ENCODE measurements at places on chromosomes 11 and 22. TPM values are rescaled to one million over a fixed set of nuclear protein-coding genes. Genes with fewer than 3 reads are reported as not detected.

ADSL gene
- total RNA-seq = 57.9 TPM

DNA sequence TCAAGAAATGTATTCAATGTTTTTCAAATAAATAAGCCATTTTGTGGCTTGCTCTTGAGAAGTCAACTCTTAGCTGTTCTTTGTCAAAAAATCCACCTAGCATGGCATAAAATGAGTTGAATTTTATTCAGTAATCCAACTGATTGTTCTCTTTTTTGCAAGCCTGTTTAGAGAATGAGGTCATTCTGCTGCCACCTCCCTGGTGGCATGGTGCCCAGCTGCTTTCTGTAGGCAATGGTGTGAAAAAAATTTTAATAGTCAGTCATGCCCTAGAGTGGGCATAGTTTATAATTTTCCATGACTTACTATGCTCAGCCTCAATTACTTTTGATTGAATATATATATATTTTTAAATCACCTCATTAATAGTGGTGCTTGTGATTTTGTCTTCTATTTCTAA, 177.2 kb downstream of the INSC start:
- peak; percentile 5 for DNase-seq

DNA sequence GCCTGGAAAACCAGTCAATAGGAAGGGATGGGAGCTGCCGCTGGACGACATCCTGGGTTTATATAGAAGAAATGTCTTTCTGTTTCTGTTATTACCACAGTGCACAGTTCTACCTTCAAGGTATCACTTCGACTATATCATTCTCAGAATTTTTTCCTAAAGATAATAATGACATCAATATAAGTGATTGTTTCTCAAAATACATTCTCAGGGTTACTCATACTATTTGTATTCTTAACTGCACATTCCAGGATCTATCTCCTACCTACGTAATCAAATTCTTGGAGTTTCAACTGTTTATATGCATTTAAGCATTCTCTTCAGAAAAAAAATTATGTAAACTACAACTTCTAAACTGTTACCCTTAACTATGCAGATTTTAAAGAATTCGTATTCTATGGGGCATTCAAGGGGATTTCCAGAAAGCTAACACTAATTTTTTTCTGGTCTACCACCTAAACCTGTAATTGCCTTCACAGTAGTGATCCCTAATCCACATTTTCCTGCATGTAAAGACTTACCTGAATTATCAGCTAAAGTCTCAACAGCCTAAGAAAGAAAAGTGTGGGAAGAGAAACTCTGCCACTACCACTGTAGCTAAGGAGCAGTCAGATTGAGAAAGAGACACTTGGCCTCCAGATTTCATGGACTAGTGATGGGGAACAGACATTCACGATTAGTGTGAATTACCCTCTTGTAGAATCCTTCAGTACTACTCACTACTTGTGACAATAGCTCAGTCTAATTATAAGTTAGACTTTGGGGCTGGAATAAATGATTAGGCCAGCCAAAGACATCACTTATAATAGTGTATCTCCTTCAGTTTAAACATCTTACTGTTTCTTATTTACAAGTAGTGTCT, at the start of gene OR51B5:
Gene OR51B5 (minus strand): TSS at position 51 of the 862 bp plus-strand sequence. CDS start 0 bp downstream, at position 51.
- DNase-seq = no peak

DNA sequence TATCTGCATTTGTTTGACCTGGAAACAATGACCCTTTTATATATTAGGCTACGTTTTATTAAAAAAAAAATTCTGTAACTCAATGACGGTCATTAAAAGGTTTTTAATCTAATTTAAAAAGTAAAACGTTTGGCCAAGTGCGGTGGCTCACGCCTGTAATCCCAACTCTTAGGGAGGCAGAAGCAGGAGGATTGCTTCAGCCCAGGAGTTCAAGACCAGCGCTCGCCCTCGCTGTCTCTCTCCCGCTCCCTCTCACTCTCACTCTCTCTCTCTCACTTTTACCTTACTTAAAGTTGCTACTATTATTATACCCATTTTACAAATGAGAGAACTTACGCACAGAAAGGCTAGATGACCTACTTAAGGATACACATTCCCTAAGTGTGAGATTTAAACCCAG, 814 bp upstream of the NARS2 start:
- DNase-seq = no peak

DNA sequence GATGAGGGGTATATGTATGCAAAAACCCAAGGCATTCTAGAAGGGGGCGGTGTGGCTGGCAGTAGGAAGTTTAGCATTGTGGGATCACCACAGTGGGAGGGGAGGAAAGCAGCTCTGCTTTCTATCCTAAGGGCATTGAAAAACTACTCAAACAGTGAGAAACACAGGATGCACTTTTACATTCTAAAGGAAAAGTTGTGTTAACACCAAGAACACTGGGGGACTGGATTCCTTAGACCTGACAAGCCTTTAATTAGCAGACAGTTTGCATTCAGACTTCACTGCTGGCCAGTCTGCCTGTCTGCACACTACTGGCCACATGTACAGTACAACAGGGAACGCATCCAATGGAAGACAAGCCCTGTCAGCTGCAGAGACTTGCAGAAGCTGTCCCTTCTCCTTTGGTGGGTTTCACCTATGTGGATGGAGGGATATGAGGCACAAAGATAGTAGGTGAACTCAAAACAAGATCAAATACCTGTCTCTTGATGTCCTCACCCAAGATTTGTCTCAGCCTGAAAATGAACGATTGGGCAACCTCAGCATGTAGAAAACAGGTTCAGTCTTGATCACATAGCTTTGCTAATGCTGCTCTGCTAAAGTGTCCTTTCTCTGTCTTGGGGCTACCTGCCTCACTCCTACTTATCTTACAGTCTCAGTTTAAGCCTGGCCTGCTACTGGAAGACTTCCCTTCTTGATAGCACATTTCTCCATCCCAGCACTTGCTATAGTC, 64.8 kb downstream of the TENM4 start:
- DNase-seq = no peak

DNA sequence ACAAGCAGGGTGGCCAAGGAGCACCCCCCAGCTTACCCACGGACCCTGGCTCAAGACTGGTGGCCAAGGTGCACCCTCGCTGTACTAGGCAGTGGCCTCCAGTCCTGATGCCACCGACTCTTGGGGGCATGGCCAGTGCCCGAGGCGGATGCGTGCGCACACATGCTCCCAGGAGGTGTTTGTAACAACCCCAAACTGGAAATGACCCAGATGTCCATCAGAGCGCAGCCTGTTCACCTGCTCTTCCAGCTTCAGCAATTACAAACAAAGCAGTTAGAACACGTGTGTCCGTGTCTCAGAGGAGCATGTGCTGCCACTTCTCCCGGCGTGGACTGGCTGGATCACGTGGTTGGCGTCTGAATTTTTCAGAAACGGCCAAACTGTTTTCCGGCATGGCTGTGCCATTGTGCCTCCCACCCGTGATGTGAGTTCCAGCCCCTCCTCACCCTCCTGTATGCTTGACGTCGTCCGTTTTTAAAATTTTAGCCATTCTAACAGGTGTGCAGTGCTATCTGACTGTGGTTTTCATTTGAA, 7.1 kb upstream of the MUC6 start:
- DNase-seq = no peak

GRCh38 chr11:66625041-66625751, 8.8 kb downstream of the RBM14 start:
- no peak for DNase-seq

DNA sequence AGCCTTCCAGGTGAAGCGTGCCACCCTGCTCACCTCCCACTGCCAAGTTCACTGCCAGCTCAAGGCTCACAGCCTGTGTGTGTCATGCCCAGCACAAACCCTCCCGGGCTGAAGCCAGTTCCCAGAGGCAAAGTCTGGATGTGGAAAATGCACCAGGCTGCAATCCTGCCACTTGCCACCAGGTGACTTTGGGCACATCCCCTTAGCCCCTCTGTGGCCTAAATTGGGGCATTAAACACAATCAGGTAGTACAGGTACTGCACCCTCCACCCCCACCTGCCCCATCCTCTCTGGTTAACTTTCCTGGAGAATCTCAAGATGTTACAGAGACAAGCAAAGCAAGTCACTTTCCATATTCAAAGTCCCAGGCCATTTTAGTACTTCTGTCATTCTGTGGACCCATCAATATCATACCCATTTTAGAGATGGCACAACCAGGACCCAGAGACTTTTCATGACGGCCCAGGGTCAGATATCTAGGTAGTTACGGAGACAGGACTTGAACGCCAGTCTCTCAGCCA, 1.8 kb upstream of the RASD2 start:
- DNase-seq = no peak

RTN4R gene
- 10.2 TPM for total RNA-seq

DNA sequence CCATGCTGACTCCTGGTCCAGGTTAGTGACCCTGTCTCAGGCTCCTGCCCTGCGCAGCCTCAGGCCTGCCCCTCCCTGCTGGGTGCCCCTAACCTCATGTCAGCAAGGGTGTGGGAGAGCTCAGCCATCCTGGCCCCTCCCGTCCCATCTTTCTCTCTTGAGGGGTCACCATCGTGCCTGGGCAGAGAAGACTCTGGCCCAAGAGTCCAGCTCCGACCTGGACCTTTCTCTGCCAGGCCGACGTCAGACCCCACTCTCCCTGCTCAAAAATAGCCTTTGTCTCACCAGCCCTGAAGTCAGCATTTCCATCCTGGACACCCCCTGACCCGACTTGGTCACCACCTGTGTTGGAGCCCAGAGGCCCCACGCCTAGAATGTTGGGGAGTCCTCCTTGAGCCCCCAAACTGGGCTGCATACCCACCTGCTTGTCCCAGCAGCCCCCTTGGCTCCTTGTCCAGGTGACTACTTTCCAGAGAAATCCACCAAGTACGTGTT, 4.9 kb downstream of the SCGB1C1 start:
- DNase-seq = no peak

DNA sequence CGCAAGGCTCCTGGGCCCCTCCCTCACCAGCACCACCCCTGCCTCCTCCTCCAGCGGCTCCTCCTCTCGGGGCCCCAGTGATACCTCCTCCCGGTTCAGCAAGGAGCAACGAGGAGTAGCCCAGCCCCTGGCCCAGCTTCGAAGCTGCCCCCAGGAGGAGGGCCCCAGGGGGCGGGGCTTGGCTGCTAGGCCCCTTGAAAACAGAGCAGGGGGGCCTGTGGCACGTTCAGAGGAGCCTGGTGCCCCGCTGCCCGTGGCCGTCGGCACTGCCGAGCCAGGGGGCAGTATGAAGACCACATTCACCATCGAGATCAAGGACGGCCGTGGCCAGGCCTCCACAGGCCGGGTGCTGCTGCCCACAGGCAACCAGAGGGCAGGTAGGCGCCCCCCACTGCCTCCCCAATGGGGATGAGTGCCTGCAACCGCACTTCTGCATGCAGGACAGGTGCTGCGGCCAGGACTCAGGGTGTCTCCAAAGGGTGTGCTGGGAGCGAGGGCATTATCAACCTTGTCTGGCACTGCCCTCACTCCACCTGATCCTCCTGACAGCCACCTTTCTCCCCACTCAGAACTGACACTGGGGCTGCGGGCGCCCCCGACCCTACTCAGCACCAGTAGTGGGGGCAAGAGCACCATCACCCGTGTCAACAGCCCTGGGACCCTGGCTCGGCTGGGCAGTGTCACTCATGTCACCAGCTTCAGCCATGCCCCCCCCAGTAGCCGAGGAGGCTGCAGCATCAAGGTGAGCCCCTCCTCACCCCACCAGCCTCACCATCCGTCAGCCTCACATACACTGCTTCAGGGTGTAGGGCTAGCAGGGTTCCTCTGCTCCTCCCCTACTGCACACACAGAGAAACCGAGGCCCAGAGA, 10.2 kb downstream of the SMTN start:
- no peak for DNase-seq

CSF2RB gene
- 0.41 TPM for total RNA-seq

SLC29A2 gene
- 1.6 TPM for total RNA-seq

- DNase-seq = no peak
Measured at GRCh38 chr11:5596607-5597201, at the start of gene TRIM6. TSS of gene TRIM6 (plus strand) at chr11:5596637. CDS start at chr11:5596898, 261 bp downstream.

ATP5MG gene
- total RNA-seq = 76.2 TPM

TRIM68 gene
- 10.2 TPM for total RNA-seq

DNA sequence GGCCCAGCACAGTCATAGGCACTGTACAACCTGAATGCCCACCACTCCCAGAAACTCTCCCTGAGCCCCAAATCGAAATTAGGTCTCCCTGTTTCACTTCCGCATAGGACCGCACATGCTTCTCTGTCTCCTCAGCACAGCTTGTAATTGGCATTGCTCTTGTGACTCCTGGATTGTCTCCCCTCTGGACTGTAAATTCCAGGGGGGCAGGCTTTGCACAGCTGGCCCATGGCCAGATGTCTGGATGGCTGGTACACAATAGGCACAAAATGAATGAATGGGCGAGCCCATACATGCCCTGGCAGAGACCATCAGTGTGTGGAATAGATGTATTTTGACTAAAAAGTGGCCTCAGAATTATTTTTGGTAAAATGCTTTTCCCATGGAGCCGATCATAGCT, 63.3 kb upstream of the PHF21B start:
- no peak for DNase-seq

DNA sequence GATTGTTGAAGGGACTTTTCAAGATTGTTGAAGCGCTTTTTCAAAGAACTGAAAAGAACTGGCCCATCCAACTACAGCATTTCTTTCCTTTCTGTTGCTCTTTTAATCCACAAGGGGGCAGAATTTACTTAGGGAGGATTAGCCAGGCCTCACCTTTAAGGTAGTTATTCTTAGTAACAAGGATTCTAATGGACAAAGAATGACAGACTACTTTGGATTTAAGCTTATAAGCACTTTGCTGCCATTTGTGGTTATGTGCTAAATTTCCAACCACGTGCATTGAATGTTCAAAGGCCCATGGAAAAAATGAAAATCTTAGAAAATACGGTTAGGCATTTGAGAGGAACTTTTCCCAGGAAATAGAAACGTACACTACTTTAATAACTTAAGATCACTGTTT, 49.5 kb upstream of the HSPA8 start:
- DNase-seq = peak; percentile 62

DNA sequence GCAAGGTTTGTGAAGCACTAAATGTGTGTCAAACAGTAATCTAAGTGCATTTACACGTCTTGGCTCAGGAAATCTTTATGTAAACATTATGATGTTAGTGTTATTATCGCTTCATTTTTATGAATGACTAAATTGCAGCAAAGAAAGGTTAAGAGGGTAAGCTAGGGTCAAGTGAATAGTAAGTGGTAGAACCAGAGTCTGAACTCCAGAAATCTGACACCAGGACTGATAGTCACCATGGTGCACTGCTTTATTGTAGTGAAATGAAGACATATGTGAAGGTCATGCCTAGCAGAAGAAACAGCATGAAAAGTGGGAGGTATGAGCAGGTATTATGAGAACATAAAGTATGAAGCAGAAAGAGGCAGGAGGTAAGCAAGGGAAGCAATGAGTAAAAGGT, 368.7 kb upstream of the TENM4 start:
- DNase-seq = no peak
